Mucosa of gallbladder (tissue), 1 donor: ENCODE measurements at places on chromosomes 7 and 10. TPM values are rescaled to one million over a fixed set of nuclear protein-coding genes. Genes with fewer than 3 reads are reported as not detected.

- DNase-seq: no peak
Measured at GRCh38 chr7:43137811-43138210, 25.4 kb downstream of the HECW1 start.

DNA sequence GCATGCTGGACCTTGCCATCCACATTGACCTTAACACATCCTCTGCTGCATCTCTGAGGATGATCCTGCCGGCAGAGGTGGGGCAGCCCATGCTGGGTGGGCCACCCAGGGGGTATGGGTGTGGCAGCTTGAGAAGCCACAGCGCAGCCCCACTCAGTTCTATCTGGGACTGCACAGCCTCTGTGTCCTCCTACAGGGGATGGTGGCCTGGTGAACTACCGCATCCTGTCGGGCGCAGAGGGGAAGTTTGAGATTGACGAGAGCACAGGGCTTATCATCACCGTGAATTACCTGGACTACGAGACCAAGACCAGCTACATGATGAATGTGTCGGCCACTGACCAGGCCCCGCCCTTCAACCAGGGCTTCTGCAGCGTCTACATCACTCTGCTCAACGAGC is 12.2 kb upstream of the C10orf105 start:
- no peak for DNase-seq

Gene SEMA3D
- 1.4 TPM for total RNA-seq

DNA sequence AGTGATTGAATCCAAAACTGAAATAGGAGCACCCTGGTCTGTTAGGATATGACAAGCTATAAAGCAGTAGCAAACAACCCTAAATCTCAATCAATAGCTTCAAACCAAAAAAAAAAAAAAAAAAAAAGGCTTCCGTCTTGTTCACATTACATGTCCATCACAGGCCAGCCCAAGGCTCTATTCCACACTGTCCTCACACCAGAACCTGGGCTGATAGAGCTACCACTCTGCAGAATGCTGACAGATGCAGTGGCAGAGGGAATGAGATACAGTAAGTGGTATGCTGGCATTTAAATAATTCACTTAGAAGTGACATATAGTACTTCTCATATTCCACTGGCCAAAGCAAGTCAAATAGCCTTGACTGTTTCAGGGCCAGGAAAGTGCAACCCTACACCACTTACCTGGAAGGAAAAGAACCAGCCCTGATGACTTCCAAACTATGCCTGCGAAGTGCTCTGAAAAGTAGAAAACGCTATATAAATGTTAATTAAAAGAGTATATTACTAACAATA is 5.8 kb downstream of the CDCA7L start:
- DNase-seq: no peak

- peak; percentile 93 for DNase-seq
Measured at GRCh38 chr7:101244375-101245146, at the start of gene FIS1. FIS1 (minus strand) TSS chr7:101245081; CDS start chr7:101245004, 77 bp downstream.

Gene BTBD16
- 1.2 TPM for total RNA-seq

Gene EBLN1
- total RNA-seq: not detected

- DNase-seq: no peak
Measured at GRCh38 chr10:51139176-51139575, 64.9 kb downstream of the PRKG1 start.

Gene VAX1
- total RNA-seq: not detected

Gene TSPAN15
- total RNA-seq: 108 TPM

GRCh38 chr10:123485341-123485960 is 180.7 kb upstream of the GPR26 start:
- no peak for DNase-seq
